ENCODE measurements at places on chromosomes 6 and 20.

DNA sequence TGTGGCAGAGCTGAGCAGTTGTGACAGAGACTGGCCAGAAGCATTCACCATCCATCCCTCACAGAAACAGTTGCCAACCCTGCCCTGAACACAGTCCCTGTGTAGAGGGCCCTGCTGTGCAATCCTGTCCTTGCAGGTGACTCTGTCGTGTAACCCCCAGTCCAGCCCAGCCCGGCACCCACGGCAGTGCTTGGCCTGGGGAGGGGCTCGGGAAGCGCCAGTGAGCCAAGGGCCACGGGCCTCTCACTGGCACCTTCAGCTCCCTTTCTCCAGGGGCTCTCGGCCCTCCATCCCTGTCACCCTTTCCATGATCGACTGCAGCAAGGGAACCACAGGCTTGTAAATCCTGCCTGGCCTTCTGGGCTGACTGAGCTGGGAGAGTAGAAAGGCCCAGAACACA is 53.0 kb downstream of the RRBP1 start:
- no peak for DNase-seq

DNA sequence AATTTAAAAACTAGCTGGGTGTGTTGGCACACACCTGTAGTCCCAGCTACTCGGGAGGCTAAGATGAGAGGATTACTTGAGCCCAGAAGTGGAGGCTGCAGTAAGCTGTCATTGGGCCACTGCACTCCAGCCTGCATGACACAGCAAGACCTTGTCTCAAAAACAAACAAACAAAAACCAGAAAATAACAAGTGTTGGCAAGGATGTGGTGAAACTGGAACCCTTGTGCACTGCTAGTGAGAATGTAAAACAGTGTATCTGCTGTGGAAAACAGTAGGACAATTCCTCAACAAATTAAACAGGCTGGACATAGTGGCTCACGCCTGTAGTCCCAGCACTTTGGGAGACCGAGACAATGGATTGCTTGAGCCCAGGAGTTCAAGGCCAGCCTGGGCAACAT is 3.5 kb downstream of the UQCC1 start:
- no peak for DNase-seq

DNA sequence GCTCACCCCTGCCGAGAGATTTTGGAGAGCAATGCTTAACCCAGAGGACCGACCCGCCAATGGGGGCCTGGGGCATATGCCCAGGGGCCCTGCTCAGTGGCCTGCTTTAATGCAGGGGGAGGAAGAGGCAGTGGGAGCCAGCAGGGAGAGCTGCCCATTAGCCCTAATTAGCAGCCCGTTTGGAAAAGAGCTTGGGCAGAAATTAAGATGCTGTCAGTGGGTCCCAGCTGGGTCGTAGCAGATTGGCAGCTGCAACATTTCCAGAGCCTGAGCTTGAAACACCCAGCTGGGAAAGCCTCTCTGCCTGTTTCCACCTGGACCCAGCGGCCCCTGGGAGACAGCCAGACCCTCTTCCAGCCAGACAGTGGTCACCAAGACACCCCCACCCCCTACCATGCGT is 39.5 kb downstream of the CD40 start:
- DNase-seq, result no peak

- no peak for DNase-seq
Observed at GRCh38 chr6:50187351-50187921, 137.7 kb upstream of the DEFB112 start.
